Fibroblast of skin of left biceps (primary cell): ENCODE measurements at places on chromosomes 6 and 20.

GRCh38 chr6:21098134-21098533, 495.4 kb upstream of the SOX4 start:
- no peak for DNase-seq

DNA sequence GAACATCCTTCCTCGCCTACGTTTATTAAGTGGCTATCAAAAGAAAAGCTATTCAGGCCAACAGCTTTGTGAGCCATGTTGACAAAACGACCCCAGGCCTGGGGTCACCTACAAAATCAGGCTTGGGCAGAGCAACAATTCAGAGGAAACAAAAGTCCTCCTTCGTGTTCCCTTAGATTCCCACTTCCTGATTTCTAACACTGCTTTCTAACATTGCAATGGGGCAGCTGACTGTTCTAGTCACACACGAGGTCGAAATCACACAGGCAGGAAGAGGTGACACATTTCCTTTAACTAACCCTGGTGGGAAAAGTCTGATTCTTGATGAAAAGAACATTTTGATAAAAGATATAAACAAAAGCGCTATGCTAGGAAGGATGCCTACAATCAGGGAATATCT, 31.9 kb downstream of the WDR27 start:
- no peak for DNase-seq

GRCh38 chr6:20233007-20233730, 20.9 kb upstream of the MBOAT1 start:
- DNase-seq, result no peak

DNA sequence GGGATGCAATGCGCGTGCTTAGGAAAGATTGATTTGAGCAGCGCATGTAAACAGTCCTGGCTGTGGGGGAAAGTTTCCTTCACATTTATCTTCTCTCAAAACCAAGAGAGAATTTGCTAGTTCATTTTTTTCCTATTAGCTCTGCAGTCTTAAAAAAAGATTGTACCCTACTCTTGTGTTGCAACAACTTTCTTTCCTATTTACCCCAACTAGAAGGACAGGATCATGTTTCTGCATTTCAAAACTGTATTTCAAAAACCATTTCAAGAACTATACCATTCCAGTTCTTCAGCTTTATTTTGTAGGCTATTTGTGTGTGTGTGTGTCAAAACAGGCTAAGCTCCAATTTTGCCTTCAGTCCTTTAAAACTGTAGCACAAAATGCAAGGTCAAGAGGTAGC, 473.1 kb downstream of the KIF16B start:
- DNase-seq, result no peak

DNA sequence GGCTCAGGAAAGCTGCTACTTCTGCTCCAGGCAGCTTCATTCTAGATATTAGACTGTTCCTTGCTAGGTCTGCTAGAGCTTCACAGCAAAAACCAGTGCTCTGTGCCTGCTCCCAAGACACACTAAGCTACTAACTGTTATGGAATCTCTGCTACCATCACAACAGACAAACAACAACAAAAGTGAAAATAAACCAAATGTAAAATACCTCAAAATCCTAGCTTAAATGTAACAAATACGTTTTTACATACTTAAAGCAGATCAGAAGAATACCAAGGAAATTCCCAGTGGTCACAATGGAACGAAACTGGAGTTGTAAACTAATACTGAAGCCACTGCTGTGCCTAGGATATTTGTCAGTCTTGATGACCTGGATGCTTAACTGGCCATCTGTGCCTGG, 84.6 kb upstream of the EZR start:
- no peak for DNase-seq

DNA sequence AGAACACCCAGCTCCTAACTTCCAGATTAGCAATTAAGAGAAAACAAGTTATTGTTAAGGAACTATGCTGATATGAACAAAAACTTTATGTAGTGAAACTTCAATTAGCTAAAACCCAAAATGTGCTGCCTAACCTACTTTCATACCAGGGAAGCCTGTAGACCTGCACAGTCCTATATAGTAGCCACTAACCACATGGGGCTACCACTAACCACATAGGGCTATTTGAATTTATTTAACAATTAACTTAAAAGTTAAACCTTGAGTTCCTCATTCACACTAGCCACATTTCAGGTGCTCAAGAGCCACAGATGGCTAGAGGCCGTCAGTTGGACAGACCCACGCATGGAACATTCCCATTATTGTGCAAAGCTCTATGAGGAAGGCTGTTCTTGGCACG, 72.4 kb upstream of the LAMP5 start:
- DNase-seq, result no peak

GRCh38 chr6:108968325-108969316, 120.4 kb downstream of the ARMC2 start:
- DNase-seq, result no peak

DNA sequence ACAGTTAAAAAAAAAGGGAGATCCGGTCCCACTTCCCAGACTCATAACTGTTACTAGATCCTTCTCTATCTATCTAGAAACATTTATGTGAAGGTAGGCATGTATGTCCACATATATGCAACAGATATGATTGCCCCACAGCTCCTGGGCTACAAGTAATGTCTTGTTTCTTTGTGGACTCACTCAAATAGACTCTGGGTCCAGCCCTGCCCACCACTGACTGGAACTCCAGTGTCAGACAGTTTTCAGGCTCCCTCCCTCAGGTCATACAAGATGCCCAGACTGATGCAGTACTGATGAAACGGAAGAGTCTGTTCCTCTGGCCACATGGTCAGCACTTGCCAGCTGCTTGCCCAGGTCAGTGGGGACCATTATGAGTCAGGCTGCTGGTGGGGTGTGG, 30.8 kb upstream of the IER3 start:
- no peak for DNase-seq

DNA sequence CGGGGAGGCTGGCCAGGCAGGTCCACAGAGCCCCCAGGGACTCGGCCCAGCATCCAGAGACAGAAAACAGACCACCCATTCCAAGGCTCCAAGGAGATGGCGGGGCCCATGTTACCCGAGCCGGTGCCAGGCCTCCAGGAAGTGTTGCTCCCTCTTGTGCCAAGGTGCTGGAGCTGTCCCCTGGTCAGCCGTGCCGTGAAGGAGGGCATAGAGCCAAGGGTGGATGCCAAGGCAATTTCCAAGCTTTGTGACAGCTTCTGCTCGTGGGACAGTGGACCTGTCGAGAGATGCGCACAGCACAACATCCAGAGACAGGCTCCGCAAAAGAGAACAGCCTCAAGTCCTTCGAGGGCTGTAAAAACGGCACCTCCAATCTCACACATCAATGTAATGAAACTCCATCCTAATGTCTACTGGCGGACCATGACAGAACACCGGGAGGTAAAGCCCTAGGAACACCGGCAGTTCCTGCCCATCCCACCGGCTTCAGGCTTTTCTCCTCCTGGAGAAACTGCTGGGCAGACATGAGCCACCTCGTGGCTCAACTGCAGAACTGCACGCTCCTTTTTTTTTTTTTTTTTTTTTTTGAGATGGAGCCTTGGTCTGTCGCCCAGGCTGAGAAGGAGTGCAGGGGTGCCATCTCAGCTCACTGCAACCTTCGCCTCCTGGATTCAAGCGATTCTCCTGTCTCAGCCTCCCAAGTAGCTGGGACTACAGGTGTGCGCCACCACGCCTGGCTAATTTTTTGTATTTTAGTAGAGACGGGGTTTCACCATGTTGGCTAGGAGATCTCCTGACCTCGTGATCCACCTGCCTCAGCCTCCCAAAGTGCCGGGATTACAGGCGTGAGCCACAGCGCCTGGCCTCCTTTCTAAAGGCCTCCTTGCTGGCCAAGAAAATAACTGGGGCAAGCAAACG, 30.9 kb upstream of the AVP start:
- peak; percentile 11 for DNase-seq

GRCh38 chr6:3294396-3294795, 35.6 kb downstream of the PSMG4 start:
- DNase-seq, result no peak

DNA sequence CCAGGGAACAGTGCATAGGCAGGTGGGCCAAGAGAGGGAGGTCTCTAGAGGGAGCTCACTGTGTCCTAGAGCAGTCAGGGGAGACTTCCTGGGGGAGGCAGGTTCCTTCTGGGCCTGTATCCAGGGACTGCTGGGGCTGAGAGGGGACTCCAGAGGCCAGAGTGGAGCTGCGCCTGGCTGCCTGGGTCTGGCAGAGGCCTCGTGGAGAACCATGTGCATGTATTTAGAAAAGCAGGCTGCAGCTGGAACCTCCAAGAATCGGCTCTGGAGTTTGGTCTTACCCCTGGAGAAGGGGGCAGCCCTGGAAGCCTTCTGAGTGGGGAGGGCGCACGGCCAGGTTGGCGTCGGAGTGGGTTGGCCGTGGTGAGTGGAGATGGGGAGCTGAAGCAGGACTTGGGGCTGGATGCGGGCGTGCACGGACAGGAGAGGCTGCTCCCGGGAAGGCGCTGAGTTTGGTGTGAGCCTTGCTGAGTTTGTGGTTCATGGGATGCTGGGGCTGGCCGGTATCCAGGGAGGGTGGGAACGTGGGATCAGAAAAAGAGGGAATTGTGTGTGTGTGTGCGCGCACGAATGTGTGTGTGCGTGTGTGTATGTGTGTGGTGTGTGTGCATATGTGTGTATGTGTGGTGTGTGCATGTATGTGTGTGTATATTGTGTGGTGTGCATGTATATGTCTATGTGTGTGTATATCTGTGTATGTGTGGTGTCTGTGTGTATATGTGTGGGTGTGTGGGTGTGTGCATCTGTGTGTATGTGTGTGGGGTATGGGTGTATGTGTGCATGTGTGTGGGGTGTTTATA, 10.8 kb downstream of the VSTM2L start:
- no peak for DNase-seq
